ELR (cell line): ENCODE measurements at places on chromosomes 4 and X.

- no peak for DNase-seq
Measured at GRCh38 chr4:5014007-5014682, 5.1 kb downstream of the CYTL1 start.

DNA sequence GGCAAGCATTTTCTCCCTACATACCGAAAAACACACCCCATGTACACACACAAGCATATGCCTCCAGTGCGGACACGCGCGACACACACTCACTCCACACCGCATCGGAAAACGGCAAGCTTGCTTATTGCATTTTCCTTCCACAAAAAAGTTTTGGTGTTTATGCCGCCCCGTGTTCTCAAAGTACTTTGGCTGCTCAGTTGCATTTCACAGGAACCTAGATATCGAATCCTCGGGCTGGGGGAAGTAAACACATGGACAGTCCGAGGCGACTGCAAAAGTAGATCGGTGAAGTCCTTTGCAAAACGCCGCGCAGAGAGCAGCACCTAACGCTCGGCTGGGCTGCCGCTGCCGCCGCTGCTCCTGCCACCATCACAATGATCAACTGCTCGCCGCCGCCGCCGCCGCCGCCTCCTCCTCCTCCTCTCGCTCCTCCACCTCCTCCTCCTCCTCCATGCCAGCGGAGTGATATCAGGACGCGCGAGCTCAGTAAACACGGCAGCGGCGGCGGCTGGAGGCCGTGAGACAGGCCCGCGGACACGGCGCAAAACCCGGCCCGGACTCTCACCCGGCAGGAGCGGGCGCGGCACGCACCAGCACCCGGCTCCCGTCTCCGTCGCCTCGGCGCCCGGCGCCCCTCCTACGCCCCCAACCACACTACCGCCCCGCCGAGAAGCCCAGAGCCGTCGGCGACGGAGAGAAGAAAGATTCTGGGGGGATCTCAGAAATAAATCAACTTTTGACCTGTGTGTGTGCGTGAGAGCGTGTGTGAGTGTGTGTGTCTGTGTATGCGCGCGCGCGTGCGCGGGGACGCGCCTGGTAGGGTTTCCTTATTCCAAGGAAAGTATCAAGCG is at the start of gene MAML3:
MAML3 (minus strand) TSS at position 467 of the 854 bp plus-strand sequence. CDS start 857 bp downstream, outside the sequence.
- DNase-seq, result peak; percentile 96

DNA sequence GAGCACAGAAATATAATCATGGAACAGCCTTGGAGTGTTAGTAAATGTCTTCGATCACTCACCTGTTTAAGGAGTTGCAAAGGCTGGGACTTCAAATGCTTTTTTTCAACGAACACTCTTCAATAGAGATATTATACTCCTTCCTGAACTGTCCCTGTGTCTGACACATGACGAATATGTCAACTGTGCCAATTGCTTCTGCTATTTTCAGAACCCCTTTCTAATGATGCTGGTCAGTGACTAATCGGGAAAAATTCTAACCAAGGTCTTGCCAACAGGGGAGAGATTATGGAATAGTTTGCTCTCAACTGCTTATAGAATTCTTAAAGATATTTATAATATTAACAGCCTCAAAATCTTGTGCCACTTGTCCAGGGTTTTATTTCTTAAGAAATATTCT is 8.5 kb upstream of the KLHL34 start:
- peak; percentile 6 for DNase-seq

DNA sequence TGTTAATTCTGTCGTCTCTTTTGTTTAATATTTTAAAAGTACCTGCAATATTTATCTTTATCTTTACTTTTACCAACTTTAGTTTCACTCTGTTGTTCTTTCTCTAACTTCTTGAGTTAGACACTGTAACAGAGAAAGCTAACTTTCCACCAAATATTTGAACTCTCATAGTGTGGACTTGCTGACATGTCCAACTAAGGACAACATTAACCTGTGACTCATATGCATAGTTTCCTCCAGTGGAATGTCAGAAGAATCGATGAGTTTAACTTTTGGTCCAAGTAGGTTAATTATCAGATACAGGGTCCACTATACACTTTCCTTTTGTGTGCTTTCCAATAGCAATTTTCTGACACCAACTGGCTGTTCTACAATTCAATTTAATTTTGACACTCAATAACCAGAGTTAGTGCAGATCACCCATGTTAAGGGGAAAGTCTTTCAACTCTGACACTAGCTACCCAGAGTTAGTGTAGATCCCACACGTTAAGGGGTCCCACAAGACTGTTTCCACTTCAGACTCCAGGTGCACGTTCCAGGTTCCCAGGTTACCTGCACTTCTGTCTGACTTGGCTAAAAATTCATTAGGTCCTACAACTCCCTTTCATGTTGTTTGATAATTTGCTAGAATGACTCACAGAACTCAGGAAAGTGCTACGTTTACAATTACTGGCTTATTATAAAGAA is 559.0 kb upstream of the AMOT start:
- DNase-seq, result peak; percentile 22

- no peak for DNase-seq
Measured at GRCh38 chr4:188839704-188840103, 700.5 kb downstream of the TRIML1 start.

GRCh38 chr4:137819964-137820383 is 287.7 kb upstream of the PCDH18 start:
- peak; percentile 71 for DNase-seq

GRCh38 chr4:156790866-156791265 is 180.7 kb downstream of the PDGFC start:
- DNase-seq, result peak; percentile 78

- DNase-seq, result no peak
Measured at GRCh38 chr4:104869831-104870230, 276.8 kb upstream of the TET2 start.

GRCh38 chr4:142595222-142595871 is 250.8 kb downstream of the INPP4B start:
- DNase-seq, result no peak

GRCh38 chr4:88008743-88009171 is 1.3 kb downstream of the PKD2 start:
- peak; percentile 39 for DNase-seq

DNA sequence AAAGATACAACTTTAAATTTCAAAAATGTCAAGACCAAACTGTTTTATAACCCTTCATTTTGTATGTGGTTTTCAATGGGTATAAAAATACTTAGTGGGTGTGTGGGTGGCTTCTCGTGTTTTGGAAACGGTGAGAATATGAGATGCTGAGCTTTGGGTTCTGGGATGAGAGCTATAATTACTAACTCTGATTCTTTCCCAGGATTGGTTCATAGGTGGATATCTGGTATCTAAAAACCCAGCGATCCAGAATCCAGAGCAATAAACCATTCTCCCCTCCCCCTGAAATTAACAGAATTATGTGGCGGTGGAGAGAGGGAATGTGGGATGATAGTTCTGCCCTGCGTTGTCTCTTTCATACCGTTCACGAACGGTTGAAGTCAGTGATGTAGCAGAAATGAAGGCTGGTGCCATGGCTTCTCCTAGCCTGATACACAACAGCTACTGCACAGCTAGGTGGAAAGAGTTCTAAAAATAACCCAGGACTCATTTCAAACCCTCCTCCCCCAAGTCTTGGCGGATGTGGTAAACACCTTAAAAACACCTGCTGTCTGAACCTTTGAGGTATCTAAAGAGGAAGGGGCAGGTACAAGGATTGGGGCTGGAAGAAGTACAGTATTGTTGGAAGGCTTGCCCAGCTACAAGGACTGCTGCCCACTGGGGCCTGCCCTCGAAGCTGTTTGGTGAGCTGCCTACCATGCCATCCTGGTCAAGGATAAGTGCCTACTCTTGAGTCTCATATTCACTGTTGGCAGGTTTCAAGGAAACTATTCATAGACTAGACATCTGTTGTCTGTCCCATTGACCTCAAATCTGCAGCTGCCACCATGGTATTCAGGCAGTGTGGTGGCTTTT is 44.5 kb downstream of the SEPTIN11 start:
- DNase-seq, result no peak

- DNase-seq, result no peak
Measured at GRCh38 chr4:84001876-84002569, 466.1 kb downstream of the GPAT3 start.

- DNase-seq, result peak; percentile 36
Measured at GRCh38 chr4:145618210-145618931, 814 bp upstream of the MMAA start.

- peak; percentile 73 for DNase-seq
Measured at GRCh38 chrX:46408553-46409407, 136.4 kb downstream of the ZNF674 start.

DNA sequence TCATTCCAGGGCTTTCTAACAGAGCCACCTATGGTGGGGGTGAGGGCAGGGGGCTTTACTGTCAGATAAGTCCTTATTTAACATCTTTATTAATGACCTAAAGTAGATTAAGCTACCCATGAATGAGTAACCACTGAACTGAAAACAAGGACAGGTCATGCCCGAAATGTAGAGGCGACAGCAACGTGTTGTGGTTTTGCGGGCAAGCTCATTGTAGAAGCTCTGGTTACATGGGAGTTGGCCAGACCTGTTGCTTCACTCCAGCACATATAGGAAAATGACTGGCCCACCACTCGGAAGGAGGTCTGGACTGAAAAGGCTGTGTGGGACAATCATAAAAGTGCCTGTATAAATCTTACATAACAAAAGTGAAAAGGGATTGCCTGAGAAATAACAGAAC is 109.6 kb upstream of the NDP start:
- no peak for DNase-seq
